D721Med (cell line): ENCODE measurements at places on chromosomes 12 and 14.

GRCh38 chr14:94041551-94042346, 15.6 kb downstream of the OTUB2 start:
- DNase-seq: no peak

GRCh38 chr12:21539797-21540196, 13.7 kb downstream of the SPX start:
- DNase-seq: no peak

GRCh38 chr12:19014240-19014639, 115.3 kb upstream of the PLEKHA5 start:
- no peak for DNase-seq

DNA sequence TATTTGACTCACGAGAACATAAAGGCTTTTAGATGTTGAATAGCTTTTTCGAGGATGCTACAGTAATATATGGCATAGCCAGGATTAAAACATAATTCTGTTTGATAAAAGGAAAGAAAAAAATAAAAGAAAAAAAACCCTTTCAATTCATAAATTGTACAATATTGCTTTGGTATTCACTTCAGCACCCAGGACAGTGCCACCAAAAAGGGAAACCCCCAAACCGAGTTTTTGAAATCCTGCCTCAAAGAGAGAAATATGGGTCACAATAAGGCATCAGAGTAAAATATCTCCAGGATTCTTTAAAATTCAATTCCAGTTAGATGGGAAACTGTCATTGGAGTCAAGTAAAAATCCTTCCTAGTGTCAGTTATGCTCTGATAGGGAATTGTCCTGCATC, 551.2 kb upstream of the SEL1L start:
- DNase-seq: no peak

DNA sequence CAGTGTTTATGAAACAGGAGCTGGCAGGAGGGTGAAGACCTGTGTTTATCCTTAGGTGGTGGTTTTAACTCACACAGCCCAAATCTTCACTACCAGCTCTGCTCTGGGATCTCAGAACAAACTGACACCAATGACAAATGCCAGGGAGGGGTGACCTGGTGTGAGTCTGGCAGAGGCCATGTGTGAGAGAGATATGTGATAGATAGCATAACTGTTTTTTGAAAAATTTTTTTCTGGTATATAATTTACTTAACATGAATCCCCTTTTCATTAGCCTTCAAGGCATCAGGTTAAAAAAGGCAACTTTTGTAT, 51.5 kb downstream of the SLC38A4 start:
- no peak for DNase-seq

- no peak for DNase-seq
These were observed 41.9 kb downstream of the ATP23 start for GRCh38 chr12:57983146-57983857.

DNA sequence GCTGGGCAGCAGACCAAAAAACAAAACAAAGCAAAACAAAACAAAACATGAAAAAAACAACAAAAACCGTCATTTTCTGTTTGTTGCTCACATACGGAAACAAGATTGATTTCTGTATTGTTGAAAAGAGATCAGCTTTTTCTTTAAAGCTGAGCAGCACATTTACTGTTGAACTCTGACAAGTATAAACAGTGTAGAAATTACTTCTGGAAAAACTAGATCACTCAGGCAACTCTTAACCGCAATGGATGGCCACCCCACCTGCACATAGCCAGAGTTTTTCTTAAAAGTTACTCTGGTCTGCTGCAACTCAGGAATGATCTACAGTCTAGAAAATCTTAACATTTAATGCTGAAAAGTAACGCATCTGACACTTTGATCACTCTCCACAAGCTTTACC, 80.9 kb downstream of the PPM1H start:
- no peak for DNase-seq

DNA sequence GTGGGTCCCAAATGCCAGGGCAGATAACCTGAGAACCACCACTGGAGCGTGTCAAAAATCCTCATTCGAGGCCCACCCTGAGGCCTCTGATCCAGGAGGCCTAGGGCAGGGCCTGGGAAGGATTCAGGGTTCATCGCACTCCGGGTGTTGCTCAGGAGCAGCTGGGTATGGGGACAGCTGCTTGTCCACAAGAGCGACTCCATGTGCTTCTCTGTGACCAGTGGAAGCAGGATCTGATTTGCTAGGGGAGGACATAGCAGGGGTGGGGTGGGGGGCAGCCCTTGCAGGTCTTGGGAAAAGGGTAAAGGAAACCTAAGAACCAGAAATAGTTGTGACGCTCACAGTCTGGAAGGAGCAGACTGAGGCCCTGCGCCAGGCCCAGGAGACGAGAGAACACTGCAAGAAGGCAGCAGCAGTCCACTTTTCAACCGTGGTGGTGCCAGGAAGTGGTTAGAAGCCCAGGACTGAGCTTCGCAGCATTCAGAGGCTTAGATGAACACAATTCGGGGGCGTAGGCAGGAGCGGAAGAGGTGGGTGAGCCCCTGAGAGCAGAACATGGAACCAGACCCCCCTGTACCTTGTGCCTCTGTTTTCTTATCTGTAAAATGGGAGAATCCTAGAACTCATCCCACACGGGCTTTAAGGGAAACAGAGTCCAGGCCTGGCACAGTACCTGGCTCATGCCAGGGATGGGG, 33.7 kb downstream of the ITPK1 start:
- no peak for DNase-seq

DNA sequence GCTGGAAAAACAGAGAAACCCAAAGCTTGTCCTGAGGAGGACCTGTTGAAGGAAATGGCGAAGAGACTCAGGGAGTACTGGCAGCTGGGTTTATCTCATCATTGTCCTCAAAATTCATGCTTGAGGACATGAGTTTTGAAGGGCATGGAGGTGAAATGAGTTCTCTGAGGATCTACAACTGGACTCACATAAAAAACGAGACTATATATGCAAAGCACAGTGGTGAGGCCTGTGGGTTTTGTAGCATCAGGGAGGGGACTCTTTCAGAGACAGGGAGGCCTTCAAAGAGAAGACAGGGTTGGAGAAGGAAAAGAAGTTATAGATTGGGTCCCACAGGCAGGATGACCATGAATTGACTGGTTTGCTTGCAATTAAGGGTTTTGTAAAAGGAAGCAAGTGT, 71.3 kb upstream of the SCN8A start:
- no peak for DNase-seq

DNA sequence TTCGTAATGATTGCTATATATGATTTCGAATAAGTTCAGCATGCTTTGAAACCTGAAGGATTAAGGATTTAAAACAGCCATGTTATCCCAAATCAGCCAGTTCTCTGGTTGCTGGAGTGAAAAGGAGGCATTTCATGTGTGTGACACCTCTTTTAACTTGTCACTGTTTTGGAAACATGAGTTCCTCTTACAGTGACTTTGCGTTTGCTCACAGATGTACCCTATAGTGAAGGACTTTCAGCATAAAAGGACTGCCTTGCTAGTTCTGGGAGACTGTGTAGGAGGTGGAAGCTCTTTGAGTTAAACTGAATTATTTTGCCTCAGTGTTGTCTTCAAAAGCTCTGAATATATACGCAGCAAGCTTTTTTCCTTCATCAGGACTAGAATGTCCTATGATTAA, 7.6 kb downstream of the RNASE11 start:
- DNase-seq: no peak

DNA sequence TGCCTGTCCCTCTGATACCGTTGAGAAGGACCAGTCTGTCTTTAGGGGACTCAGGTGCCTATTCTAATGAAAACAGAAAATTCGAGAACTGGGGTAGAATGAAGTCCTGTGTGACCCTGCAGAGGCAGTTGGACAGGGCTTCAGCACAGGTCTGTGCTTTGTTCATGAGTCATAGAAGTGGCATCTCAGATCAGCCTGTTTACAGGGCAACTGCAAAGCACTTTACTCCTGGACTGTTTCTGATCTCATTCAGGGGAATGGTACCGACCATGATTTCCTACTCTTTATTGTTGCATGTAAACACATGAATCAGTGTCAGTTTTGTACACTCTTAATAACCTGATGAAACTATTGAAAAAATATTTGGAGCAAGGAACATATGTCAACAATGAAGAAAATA, 1517.0 kb downstream of the AACS start:
- no peak for DNase-seq

GRCh38 chr12:89636052-89636775, 72.4 kb downstream of the ATP2B1 start:
- DNase-seq: no peak

DNA sequence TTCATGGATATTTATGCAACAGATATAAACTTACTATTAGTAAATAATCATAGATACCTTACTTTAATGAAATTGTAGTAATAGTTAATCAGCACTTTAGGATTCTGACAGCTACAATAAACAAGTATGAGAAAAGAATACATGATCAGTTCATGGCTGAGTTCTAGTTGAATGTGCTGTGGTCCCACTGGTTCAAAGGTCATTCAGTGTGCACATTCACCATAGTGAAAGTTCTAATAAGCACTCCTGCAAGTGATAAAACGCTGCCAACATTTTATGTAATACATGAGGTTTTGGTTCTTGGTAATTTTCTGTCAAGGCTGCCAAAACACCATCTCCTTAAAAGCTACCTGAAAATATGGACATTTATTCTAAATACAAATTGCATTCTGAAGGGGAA, 92.6 kb downstream of the NUMB start:
- DNase-seq: no peak

- no peak for DNase-seq
These were observed 8.3 kb upstream of the CALCOCO1 start for GRCh38 chr12:53735556-53735955.

GRCh38 chr14:56708704-56709103, 101.6 kb downstream of the OTX2 start:
- no peak for DNase-seq
